ENCODE measurements at places on chromosomes 4 and X. TPM values are rescaled to one million over a fixed set of nuclear protein-coding genes. Genes with fewer than 3 reads are reported as not detected.

BEX2 gene
- 19.0 TPM for total RNA-seq

GRCh38 chr4:174189392-174190015 is 94.0 kb downstream of the FBXO8 start:
- no peak for DNase-seq

DNA sequence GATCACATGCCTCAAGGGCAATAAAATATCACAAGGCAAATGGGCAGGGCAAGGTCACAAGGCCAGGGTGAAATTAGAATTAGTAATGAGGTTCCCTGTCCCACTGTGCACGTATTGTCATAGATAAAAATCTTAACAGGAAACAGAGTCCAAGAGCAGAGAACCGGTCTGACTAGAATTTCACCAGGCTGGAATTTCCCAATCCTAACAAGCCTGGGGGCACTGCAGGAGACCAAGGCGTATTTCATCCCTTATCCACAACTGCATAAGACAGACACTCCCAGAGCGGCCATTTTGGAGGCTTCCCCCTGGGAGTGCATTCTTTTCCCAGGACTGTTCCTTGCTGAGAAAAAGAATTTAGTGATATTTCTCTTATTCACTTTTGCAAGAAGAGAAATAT is 25.9 kb upstream of the PRDM5 start:
- no peak for DNase-seq

GRCh38 chr4:159144112-159144694 is 41.3 kb downstream of the RAPGEF2 start:
- DNase-seq = no peak

DNA sequence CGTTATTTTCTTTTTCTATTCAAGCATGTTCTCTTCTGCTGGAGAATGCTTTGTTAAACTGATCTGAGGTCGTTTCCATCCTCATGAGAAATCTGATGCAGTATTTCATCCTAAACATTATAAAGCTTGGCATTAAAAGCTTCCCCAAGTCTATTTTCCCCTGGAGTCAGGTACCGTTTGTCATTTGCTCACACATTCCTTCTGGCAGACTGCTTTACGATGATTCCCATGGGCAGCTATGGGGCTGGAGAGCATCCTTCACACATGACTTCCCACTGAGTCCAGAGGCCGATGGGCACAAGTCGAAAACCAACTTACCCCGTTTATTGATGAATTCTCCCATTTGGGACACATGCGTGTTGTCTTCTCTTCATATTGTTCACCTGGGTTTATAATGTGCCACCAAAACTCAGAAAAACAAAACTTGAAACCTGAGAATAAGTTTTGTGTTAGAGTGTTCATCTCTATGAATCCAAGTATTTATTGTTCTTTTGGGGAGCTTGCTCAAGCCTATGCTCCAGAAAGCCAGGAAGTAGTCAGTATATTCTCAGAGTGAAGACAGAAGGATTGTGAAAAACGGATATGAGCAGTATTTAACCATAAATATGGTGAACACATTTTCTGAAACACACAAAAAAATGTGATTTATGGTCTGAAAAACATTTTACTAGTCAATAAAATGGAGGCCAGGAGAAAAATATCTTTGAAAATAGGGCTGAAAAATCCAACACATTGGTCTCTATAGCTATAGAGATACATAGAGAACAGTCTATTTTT is 298.8 kb upstream of the NOCT start:
- DNase-seq = no peak

GRCh38 chr4:78022517-78022916 is 34.6 kb upstream of the FRAS1 start:
- DNase-seq = no peak
